Muscle of back (tissue), 13 donors: ENCODE measurements at places on chromosomes 4 and X.
A peak's percentile ranks its signal among the peaks of the same experiment; 100 is the strongest.

- no peak for DNase-seq
Measured at GRCh38 chr4:147418226-147418625, 62.7 kb upstream of the EDNRA start.

DNA sequence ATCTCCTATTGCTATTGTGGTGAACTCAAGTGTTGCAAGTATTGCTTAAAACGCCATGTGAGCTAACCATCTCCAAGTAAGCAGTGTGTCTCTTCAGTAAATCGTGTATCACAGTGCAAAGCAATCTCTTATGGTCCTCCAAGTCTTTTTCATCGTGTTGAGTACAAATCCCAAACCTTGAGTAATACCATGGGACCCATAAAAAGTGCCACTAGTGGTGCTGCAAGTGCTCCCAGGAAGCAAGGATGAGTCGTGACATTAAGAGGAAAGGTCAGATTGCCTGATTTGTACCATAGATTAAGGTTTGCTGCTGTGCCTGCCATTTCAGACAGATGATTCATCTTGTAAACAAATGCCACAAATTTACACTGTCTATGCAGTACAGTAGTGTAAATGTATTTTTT lies 66.9 kb upstream of the BMPR1B start:
- DNase-seq, result peak; percentile 18

DNA sequence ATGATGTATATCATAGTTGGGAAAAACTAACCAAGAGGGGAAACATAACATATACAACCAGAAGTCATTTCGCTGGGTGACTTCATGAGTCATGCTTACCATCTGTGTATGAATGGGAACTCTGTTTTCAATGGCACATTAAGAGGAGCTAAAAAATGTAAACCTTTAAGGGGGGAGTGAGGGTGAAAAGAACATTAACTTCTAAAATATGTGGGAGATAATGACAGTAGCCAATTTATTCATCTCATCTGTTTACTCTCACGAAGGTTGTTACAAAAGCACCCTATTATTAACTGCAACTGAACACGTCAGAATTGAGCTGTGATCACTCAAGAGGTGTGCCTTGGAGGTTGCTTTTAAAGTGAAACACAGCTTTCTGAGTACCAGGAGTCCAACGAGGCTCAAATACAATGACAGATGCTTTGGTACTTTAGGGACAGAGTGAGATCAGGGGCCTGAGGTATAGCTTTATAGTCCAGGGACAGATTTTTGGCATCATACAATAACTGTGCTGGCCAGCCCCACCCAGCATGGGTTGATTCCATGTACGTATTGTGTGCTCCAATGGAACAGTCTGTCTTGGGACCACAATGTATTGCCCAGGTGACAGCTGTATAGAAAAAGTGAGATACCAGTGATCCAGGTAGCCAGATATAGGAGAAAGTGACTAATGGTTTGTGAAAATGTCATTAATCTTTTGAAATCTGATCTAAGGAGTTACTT lies 107.3 kb downstream of the AMMECR1 start:
- no peak for DNase-seq

DNA sequence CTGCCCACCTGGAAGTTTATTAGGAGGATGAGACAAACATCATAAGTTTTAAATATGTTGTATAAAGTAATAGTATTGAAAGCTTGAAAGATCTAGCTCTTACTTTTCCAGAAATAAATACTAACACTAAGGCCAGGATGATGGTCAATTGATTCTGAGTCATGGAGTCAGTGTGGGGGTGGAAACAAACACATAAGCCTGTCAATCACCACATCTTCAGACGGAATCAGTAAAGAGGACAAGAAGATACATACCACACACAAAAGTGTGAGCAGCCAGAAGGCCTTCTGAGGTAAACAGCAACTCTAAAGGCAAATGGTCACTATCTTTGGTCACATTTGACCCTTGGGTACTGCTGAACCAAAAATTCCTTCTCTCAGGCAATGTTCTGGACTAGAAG lies 365.0 kb upstream of the RASGEF1B start:
- DNase-seq, result no peak

DNA sequence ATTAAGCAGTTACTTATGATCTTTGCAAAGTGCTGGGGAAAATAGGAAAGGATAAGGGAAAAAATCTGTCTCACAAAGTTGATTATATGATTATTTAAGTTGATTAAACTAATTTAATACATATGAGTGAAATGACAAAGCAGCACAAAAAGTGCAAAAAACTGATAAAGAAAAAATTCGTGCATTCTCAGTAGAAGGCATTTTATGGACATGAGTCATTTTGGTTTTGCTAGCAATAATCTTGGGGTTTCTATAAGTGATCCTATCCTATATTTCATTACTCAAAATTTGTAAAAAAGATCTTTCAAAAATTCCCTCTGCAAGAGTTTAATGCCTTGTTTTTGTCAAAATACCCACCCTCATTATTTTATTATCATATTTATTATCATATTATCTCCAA lies 224.2 kb upstream of the ANXA10 start:
- no peak for DNase-seq

DNA sequence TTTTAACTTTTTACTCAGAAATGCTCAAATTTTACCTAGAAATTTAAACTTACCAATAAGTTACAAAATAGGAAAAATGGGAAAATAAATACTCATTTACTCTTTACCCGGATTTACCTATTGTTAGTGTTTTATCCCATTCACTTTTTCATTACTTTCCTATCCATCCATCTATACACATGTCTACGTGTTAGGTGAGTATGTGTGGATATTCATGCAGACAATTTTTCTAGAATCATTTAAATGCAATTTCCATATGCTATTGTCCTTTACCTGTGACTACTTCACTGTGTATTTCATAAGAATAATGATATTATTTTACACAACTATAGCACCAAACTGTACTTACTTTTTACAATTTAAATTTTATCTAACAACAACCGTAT lies 896.6 kb upstream of the INTU start:
- DNase-seq, result no peak

GRCh38 chr4:6641164-6641970 lies 882 bp downstream of the MRFAP1 start:
- no peak for DNase-seq

DNA sequence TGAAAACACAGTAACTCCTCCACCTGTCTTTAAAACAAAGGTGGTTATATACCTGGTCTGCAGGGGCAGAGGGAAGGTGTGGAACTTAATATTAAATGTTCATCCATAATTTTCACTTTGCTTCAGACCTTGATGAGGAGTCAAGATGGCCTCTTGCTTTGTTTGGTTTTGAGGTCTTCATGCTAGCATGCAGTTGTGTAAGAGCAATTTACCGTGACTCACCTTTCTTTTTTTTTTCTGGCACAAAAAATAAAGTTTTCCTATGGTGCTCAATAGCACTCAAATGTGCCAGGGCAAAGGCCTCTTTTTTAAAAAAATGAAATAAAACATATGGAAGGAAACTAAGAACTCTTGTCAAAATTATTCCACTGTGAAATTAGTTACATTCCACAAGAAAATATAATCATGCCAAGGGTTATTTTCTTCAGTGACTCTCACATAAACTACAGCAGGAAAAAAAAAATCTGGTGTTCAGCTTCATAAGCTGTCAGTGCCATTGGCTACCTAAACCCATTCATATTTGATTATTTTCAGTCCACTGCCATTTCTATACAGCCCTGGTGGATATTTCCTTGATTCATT lies 128.2 kb downstream of the SLC7A11 start:
- DNase-seq, result no peak

GRCh38 chrX:85930099-85930498 lies 117.3 kb downstream of the CHM start:
- no peak for DNase-seq

GRCh38 chrX:47351706-47352105 lies 18.7 kb upstream of the ZNF157 start:
- DNase-seq, result no peak

DNA sequence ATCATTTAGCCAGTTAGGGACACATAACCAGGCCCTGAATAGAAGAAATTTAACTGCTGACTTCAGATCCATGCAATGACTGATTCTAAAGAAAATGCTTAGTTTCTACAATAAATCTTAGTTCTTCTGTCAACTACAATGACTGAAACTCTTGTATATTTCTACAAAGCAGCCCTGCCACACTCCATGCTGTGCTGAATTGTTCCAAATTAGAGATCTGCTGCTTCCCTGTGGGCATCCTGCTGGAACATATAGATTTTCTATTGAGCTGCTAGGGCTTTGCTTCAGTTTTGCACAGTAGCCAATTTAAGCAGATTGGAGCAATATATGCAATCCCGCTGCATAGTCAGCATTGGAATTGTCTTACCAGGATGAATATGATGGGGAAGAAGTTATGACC lies 312.8 kb upstream of the SMIM31 start:
- no peak for DNase-seq

GRCh38 chr4:77044461-77045150 lies 31.2 kb downstream of the CCNI start:
- peak; percentile 67 for DNase-seq

DNA sequence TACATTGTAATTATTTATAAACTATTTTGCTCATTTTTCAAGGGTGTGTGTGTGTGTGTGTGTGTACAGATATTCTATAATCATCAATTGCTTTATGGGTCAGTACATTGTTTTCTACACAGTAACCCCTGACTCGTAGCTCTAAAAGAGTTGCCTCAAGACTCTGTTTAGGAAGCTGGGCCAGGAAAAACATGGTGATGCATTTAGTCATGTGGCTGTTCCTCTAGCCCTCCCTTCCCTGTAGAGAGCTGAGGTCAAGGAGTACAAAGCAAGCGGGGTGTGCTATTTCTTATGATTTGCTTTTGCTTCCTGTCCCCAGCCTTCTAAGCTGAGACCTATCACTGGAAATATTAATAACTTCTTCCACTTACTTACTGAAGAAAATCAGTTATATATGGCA lies 34.8 kb upstream of the SPANXD start:
- DNase-seq, result no peak

GRCh38 chrX:119784747-119785446 lies 6.5 kb downstream of the RPL39 start:
- DNase-seq, result no peak
